ENCODE measurements at places on chromosomes 13 and 19. TPM values are rescaled to one million over a fixed set of nuclear protein-coding genes. Genes with fewer than 3 reads are reported as not detected.

HIF3A gene
- total RNA-seq = not detected

- no peak overlapping the region for H3K27ac ChIP-seq
- H3K4me1 ChIP-seq = no peaks in the 10 kb centered on the region
- H3K4me3 ChIP-seq = no peak overlapping the region
- no peaks in the 10 kb centered on the region for H3K27me3 ChIP-seq
- H3K36me3 ChIP-seq = no peaks in the 10 kb centered on the region
Measured at GRCh38 chr19:43310221-43310620, 40.9 kb upstream of the PSG9 start.

GRCh38 chr13:42101821-42102585 lies 53.6 kb downstream of the DGKH start:
- no peak for DNase-seq
- H3K27ac ChIP-seq = no peak overlapping the region
- no peaks in the 10 kb centered on the region for H3K27me3 ChIP-seq
- no peak overlapping the region for H3K4me3 ChIP-seq

GRCh38 chr13:61880578-61881283 lies 465.1 kb upstream of the PCDH20 start:
- H3K36me3 ChIP-seq = no peaks in the 10 kb centered on the region
- no peaks in the 10 kb centered on the region for H3K27me3 ChIP-seq
- H3K4me3 ChIP-seq = no peak overlapping the region
- H3K4me1 ChIP-seq = no peaks in the 10 kb centered on the region
- peak; percentile 62 for DNase-seq

GRCh38 chr19:55559684-55560083 lies 14.3 kb upstream of the SBK3 start:
- H3K4me3 ChIP-seq = no peak overlapping the region
- no peak overlapping the region for H3K27ac ChIP-seq
- H3K27me3 ChIP-seq = no peaks in the 10 kb centered on the region
- DNase-seq = no peak
- H3K4me1 ChIP-seq = no peaks in the 10 kb centered on the region
- no peaks in the 10 kb centered on the region for H3K36me3 ChIP-seq

- no peaks in the 10 kb centered on the region for H3K4me1 ChIP-seq
- H3K4me3 ChIP-seq = no peak overlapping the region
- no peak for DNase-seq
- no peak overlapping the region for H3K27ac ChIP-seq
Measured at GRCh38 chr19:7731615-7732014, 295 bp downstream of the CLEC4G start.

- peaks cover 10% of the 10 kb centered on the region for H3K27me3 ChIP-seq
- no peaks in the 10 kb centered on the region for H3K4me1 ChIP-seq
- H3K27ac ChIP-seq = no peak overlapping the region
- no peak overlapping the region for H3K4me3 ChIP-seq
- no peaks in the 10 kb centered on the region for H3K36me3 ChIP-seq
- peak; percentile 75 for DNase-seq
Measured at GRCh38 chr19:35975608-35976214, 19.3 kb upstream of the SDHAF1 start.

EDNRB gene
- not detected for total RNA-seq

- peaks cover 45% of the 10 kb centered on the region for H3K27me3 ChIP-seq
- H3K27ac ChIP-seq = no peak overlapping the region
- H3K36me3 ChIP-seq = no peaks in the 10 kb centered on the region
Measured at GRCh38 chr13:27276188-27276587, 5.6 kb downstream of the RASL11A start.

DNA sequence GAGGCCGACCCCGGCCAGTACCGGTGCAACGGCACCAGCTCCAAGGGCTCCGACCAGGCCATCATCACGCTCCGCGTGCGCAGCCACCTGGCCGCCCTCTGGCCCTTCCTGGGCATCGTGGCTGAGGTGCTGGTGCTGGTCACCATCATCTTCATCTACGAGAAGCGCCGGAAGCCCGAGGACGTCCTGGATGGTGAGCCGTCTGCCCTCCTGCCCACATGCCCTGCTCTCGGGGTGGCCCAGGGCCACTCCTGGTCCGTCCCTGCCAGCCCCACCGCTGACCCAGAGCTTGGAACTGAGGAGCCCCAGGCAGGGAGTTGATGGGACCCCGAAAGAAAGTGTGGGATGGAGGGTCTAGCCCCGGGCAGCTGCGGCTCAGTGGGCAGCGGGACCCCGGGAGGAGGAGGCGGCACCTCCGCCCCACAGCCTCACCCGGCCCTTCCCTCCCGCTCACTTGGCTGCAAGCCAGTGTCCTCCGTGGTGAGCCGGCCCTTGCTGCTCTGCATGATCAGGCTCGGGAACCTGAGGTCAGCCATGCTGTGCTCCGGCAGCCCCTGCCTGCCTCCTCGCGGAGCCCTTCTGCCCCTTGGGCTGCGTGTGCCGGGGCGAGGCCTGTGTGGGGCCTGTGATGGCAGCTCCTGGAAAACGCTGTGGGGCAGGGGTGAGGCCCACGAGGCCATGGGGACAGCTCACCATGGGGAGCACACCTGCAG lies 8.1 kb upstream of the HCN2 start:
- DNase-seq = no peak
- H3K27me3 ChIP-seq = no peaks in the 10 kb centered on the region
- no peak overlapping the region for H3K4me3 ChIP-seq

DPP9 gene
- total RNA-seq = 95.9 TPM

DNA sequence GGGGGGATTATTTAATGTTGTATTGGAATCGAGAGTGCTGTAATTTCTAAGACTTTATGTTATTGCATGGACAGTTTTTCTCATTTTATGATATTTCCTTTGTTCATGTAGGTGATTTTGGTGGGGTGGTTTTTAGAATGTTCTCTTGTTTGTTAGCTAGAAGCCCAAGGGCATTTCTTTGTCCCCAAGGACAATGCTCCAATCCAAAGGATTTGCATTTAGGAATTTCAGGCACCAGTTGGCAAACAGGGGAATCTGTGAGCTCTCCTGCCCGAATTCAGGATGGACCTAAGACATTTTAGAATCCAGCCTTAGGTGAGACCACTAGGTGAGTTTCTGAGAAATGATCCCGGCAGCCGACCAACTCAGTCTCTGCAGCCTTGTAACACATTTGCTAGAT lies 324.9 kb downstream of the KCNRG start:
- DNase-seq = no peak
- peaks cover 42% of the 10 kb centered on the region for H3K27me3 ChIP-seq
- no peak overlapping the region for H3K4me3 ChIP-seq
- no peak overlapping the region for H3K27ac ChIP-seq
- no peaks in the 10 kb centered on the region for H3K36me3 ChIP-seq

DNA sequence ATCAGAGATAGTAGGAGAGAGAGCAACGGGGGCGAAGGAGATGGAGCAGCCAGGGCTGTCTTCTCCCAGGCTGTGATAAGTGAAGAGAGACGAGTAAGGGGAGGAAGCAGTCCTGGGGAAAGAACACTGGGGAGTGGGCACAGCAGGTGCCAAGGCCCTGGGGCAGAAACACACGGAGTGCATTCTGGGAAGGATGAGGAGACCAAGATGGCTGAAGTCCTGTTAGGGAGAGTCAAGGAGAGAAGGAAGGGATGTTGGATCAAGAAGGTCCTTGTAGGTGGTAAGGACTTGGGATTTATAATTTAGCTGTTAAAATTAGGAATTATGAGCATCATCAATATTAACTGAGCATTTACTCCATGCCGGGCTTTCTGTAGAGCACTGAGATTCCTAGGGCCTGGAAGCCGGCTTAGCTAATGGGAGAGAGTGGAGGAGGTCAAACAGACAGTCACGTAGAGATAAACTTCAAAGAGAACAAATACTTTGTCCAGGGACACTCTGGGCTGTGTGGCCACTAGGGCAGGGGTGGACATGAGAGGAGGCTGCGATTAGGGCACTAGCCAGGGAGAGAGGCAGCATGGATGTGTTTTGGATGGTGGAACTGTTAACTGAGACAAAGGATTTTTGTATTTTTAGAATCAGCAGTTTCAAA lies 134.2 kb upstream of the PEG3 start:
- no peaks in the 10 kb centered on the region for H3K4me1 ChIP-seq
- H3K27me3 ChIP-seq = no peaks in the 10 kb centered on the region
- H3K4me3 ChIP-seq = no peak overlapping the region
- H3K27ac ChIP-seq = no peak overlapping the region
- peaks cover 2% of the 10 kb centered on the region for H3K36me3 ChIP-seq

GRCh38 chr13:41905600-41906254 lies 55.2 kb downstream of the VWA8 start:
- H3K36me3 ChIP-seq = peaks cover 18% of the 10 kb centered on the region
- H3K27ac ChIP-seq = no peak overlapping the region

GRCh38 chr13:98313922-98314292 lies 136.8 kb upstream of the RNF113B start:
- no peaks in the 10 kb centered on the region for H3K36me3 ChIP-seq
- no peaks in the 10 kb centered on the region for H3K4me1 ChIP-seq
- no peak overlapping the region for H3K27ac ChIP-seq
- no peaks in the 10 kb centered on the region for H3K27me3 ChIP-seq
- H3K4me3 ChIP-seq = no peak overlapping the region
- DNase-seq = no peak

DNA sequence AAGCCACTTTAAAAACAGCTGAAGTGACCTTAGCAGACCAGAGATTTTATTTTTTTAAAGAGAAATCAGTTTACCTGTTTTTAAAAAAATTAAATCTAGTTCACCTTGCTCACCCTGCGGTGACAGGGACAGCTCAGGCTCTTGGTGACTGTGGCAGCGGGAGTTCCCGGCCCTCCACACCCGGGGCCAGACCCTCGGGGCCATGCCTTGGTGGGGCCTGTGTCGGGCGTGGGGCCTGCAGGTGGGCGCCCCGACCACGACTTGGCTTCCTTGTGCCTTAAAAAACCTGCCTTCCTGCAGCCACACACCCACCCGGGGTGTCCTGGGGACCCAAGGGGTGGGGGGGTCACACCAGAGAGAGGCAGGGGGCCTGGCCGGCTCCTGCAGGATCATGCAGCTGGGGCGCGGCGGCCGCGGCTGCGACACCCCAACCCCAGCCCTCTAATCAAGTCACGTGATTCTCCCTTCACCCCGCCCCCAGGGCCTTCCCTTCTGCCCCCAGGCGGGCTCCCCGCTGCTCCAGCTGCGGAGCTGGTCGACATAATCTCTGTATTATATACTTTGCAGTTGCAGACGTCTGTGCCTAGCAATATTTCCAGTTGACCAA lies 10.8 kb downstream of the PLPPR3 start:
- H3K27ac ChIP-seq = no peak overlapping the region
- no peak overlapping the region for H3K4me3 ChIP-seq
- H3K36me3 ChIP-seq = peaks cover 55% of the 10 kb centered on the region
- H3K4me1 ChIP-seq = peaks cover 6% of the 10 kb centered on the region
- H3K27me3 ChIP-seq = no peaks in the 10 kb centered on the region
- no peak for DNase-seq

- H3K27me3 ChIP-seq = peaks cover 2% of the 10 kb centered on the region
- no peak for DNase-seq
- H3K27ac ChIP-seq = no peak overlapping the region
- no peak overlapping the region for H3K4me3 ChIP-seq
- no peaks in the 10 kb centered on the region for H3K36me3 ChIP-seq
Measured at GRCh38 chr13:29487466-29488454, 107.7 kb downstream of the SLC7A1 start.

- H3K4me3 ChIP-seq = no peak overlapping the region
- no peaks in the 10 kb centered on the region for H3K4me1 ChIP-seq
- no peak overlapping the region for H3K27ac ChIP-seq
- H3K27me3 ChIP-seq = peaks cover 2% of the 10 kb centered on the region
- H3K36me3 ChIP-seq = no peaks in the 10 kb centered on the region
- DNase-seq = no peak
Measured at GRCh38 chr19:15618321-15618720, 3.3 kb downstream of the CYP4F8 start.

GRCh38 chr13:107642831-107643230 lies 572.5 kb downstream of the LIG4 start:
- DNase-seq = no peak
- H3K4me1 ChIP-seq = no peaks in the 10 kb centered on the region
- no peaks in the 10 kb centered on the region for H3K36me3 ChIP-seq
- no peak overlapping the region for H3K27ac ChIP-seq
- H3K27me3 ChIP-seq = no peaks in the 10 kb centered on the region
- H3K4me3 ChIP-seq = no peak overlapping the region

- H3K4me3 ChIP-seq = peak overlapping the region; percentile 93
- H3K4me1 ChIP-seq = peaks cover 55% of the 10 kb centered on the region
- peaks cover 26% of the 10 kb centered on the region for H3K27me3 ChIP-seq
- H3K36me3 ChIP-seq = peaks cover 45% of the 10 kb centered on the region
Measured at GRCh38 chr13:41458761-41459431, 1.5 kb downstream of the RGCC start.

- H3K27me3 ChIP-seq = no peaks in the 10 kb centered on the region
- peaks cover 19% of the 10 kb centered on the region for H3K36me3 ChIP-seq
- peaks cover 31% of the 10 kb centered on the region for H3K4me1 ChIP-seq
Measured at GRCh38 chr19:45079063-45079910, at the start of gene GEMIN7. TSS of gene GEMIN7 (plus strand) at chr19:45079260. CDS start at chr19:45090115, 10,855 bp downstream.

SCN1B gene
- 0.96 TPM for total RNA-seq

DNA sequence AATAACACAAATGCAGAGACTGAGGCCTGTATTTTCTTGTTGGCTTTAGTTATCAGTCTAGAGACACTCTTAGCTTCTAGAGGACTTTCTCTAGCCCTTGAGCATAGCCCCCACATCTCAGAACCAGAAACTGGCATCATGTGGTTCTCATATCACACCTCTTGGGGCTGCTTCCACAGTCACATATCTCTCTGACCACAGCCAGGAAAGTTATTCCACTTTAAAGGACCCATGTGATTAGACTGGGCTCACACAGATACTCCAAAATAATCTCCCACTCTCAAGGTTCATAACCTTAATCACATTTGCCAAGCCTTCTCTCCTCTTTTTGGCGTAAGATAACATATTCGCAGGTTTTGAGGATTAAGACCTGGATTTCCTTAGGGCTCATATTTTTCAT lies 846.9 kb upstream of the MIR17HG start:
- H3K27ac ChIP-seq = no peak overlapping the region
- H3K4me3 ChIP-seq = no peak overlapping the region
- no peaks in the 10 kb centered on the region for H3K36me3 ChIP-seq
- H3K27me3 ChIP-seq = no peaks in the 10 kb centered on the region
- no peaks in the 10 kb centered on the region for H3K4me1 ChIP-seq

DNA sequence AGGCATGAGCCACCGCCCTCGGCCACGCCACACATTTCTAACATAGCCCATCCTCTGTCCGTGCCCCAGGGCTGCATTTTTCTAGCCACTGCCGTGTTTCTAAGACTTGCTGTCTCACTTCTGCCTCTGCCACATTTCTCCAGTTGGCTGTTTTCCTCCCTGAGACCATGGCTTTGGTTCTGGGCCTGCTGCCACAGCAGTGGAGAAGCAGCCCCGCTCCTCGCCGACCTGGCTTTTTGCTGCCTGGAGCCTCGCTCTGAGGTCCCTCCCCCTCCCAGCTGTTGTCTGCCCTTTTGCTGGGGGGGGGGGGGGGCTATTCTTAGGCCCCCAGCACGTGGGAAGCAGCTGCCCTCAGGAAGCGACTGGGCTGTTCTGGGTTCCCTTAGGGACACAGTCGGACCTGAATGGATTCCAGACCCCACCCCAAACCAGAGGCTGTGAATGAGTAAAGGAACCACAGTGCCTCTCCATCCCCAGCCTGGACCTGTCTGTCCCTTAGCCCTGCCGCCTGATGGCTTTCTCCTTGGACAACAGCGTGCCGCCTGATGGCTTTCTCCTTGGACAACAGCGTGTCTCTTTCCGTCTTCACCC lies 3.3 kb downstream of the GYS1 start:
- peaks cover 37% of the 10 kb centered on the region for H3K36me3 ChIP-seq
- H3K27me3 ChIP-seq = no peaks in the 10 kb centered on the region
- H3K4me3 ChIP-seq = no peak overlapping the region

CPT1C gene
- 3.4 TPM for total RNA-seq

MAP3K10 gene
- total RNA-seq = 17.6 TPM
